Activated T-helper 1 cell treated with anti-CD3 and anti-CD28 coated beads, Interleukin-2, amount 50 U/mL, for 16 hours (primary cell): ENCODE measurements at places on chromosomes 11 and 22.

DNA sequence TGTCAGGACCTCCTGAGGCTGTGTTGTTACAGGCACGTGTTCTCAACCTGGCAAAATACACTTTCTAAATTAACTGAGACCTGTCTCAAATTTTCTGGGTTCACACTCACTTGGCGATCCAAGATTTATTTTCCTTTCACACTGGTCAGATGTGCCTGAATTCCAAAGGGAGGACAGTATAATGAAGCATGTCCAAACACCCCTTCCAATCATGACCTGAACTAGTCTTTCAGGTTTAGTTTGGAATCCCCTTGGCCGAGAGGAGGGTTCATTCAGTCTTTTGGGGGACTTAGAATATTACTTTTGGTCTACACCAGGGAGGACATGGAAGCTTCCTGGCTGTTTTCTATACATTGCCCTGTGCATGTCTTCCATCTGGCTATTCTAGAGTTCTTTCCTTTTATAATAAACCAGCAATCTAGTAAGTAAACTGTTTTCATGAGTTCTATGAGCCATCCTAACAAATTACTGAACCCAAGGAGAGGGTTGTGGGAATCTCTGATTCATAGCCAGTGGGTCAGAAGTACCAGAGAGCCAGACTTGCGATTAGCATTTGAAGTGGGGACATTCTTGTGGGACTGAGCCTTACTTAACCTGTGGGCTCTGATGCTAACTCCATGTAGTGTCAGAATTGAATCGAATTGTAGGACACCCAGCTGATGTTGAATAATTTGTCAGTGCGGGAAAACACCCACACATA, 14.8 kb upstream of the TMEM216 start:
- no peak for DNase-seq

- DNase-seq: no peak
These were observed 154.4 kb downstream of the BBOX1 start for GRCh38 chr11:27194976-27195375.

GRCh38 chr11:88553204-88553603, 215.7 kb upstream of the CTSC start:
- DNase-seq: no peak

GRCh38 chr11:128956401-128957201, 13.9 kb upstream of the TP53AIP1 start:
- no peak for DNase-seq

- DNase-seq: no peak
These were observed 12.9 kb upstream of the FAT3 start for GRCh38 chr11:92211576-92212167.

DNA sequence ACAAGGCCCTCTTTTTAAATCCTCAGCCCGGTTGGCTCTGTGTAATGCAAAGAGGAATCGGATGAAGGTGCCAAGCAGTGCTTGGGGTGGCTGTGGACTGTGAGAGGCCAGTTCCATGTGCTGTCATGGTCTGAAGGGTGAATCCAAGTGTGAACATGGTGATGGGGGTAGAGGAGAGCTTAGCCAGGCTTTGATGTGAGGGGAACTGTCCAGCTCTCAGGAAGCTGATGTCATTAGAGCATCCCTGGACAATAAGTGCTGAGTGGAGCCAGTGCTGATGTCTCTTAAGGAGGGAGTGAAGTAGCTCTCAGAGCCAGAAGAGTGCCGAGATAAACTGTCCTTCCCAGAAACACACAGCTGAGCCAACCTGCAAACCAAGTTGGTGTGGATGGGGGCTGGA, 53.6 kb downstream of the NAV2 start:
- no peak for DNase-seq

GRCh38 chr11:99766811-99767210, 746.1 kb downstream of the CNTN5 start:
- DNase-seq: no peak

- no peak for DNase-seq
These were observed 387.3 kb downstream of the AASDHPPT start for GRCh38 chr11:106464728-106465127.

- no peak for DNase-seq
These were observed 2.1 kb downstream of the RCE1 start for GRCh38 chr11:66845143-66845875.

GRCh38 chr11:34351051-34351450, 6.8 kb downstream of the ABTB2 start:
- DNase-seq: no peak

- DNase-seq: no peak
These were observed 419.5 kb upstream of the TENM4 start for GRCh38 chr11:79860336-79860735.
